ENCODE measurements at places on chromosomes 12 and 14. TPM values are rescaled to one million over a fixed set of nuclear protein-coding genes. Genes with fewer than 3 reads are reported as not detected.

Gene STAC3
- not detected for total RNA-seq

Gene RNU7-1
- total RNA-seq: not detected

Gene DHRS2
- 1.5 TPM for total RNA-seq

Gene KRT2
- total RNA-seq: not detected

Gene STXBP6
- total RNA-seq: not detected

Gene SOX5
- 1.3 TPM for total RNA-seq

Gene TROAP
- 40.5 TPM for total RNA-seq

Gene OR6C2
- not detected for total RNA-seq
